Fibroblast of lung (primary cell): ENCODE measurements at places on chromosomes 2 and 18. TPM values are rescaled to one million over a fixed set of nuclear protein-coding genes. Genes with fewer than 3 reads are reported as not detected.

AQP12B gene
- not detected in 2 replicates for total RNA-seq

SPP2 gene
- total RNA-seq = not detected in 2 replicates

ACVR2A gene
- 8.9 and 29.3 TPM in 2 replicates for total RNA-seq

TUBA3E gene
- total RNA-seq = not detected in 2 replicates

MOGAT1 gene
- not detected in 2 replicates for total RNA-seq

MAB21L4 gene
- total RNA-seq = not detected in 2 replicates

NOL4 gene
- total RNA-seq = not detected in 2 replicates
